Activated CD4-positive, alpha-beta memory T cell treated with anti-CD3 and anti-CD28 coated beads for 36 hours (primary cell): ENCODE measurements at places on chromosomes 16 and 17. TPM values are rescaled to one million over a fixed set of nuclear protein-coding genes. Genes with fewer than 3 reads are reported as not detected.
A peak's percentile ranks its signal among the peaks of the same experiment; 100 is the strongest.

Gene ZPBP2
- total RNA-seq = 1.0 TPM

Gene KRT25
- total RNA-seq = not detected

Gene METRNL
- total RNA-seq = 62.8 TPM

Gene BTBD17
- total RNA-seq = not detected

Gene ABCC12
- not detected for total RNA-seq

Gene ABI3
- 19.7 TPM for total RNA-seq

Gene COL1A1
- total RNA-seq = 3.7 TPM

Gene SLX1A
- total RNA-seq = 99.9 TPM

GRCh38 chr17:70168977-70169708 lies at the start of gene KCNJ2:
Gene KCNJ2, plus strand, starts transcription at chr17:70169532. Its CDS starts 5,508 bp downstream, at chr17:70175040.
- H3K27ac ChIP-seq = no peak within 1 kb of the TSS
- DNase-seq = peak; percentile 68
- peaks cover 20% of the 10 kb centered on the region for H3K4me1 ChIP-seq
- H3K36me3 ChIP-seq = no peaks in the 10 kb centered on the region

- no peak for DNase-seq
- peaks cover 4% of the 10 kb centered on the region for H3K36me3 ChIP-seq
- no peak overlapping the region for H3K27ac ChIP-seq
- no peak overlapping the region for H3K4me3 ChIP-seq
- peaks cover 75% of the 10 kb centered on the region for H3K4me1 ChIP-seq
Measured at GRCh38 chr17:27570578-27570914, 60.4 kb upstream of the LGALS9 start.

DNA sequence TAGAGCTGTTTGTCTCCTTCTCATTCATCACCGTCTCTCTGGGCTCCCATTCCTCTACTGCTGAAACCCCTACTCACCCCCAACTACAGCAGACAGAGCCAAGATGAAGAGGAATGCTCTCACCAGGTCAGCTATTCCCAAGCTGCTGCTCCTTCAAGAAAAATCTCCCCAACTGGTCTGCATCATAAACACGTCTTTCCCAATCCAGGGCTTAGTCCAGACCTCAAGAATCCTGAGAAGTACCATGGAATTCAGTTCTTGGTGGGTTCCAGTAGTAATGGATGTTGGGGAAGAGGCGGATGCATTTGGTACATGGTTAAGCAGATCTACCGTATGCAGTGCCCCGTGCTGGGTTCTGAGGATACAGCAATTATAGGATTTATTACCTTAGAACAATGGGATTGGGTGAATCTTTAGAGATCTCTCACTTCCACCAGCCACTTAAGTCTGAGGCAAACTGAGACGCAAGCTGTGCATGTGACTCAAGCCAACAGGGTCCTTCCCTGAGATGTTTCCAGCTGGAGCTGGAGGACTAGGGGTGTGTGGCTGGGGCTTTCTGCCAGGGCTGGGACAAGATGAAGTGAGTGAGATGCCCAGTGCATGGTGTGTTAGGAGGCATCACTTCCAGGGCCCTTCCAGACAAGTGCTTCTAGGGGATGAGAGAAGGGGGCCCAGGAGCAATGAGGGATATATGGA lies 232.7 kb upstream of the CDH5 start:
- H3K27ac ChIP-seq = no peak overlapping the region
- H3K36me3 ChIP-seq = no peaks in the 10 kb centered on the region
- peaks cover 12% of the 10 kb centered on the region for H3K27me3 ChIP-seq
- no peak for DNase-seq
- no peaks in the 10 kb centered on the region for H3K4me1 ChIP-seq

- H3K4me3 ChIP-seq = no peak overlapping the region
- H3K27me3 ChIP-seq = no peaks in the 10 kb centered on the region
- H3K27ac ChIP-seq = no peak overlapping the region
- H3K36me3 ChIP-seq = peaks cover 5% of the 10 kb centered on the region
Measured at GRCh38 chr17:2996810-2997670, 66.4 kb downstream of the OR1D5 start.

DNA sequence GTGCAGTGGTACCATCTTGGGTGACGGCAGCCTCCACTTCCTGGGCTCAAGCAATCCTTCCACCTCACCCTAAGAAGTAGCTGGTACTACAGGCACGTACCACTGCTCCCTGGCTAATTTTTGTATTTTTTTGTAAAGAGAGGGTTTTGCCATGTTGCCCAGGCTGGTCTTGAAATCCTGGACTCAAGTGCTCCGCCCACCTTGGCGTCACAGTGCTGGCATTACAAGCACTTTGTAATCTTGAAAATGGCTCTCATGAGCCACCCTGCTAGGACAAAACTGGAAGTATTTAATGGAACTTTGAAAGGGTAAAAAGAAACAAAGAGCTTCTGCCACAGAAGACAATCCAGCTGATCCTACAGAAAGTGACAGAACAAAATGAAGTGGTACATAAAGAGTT lies 9.2 kb downstream of the SUMO2 start:
- H3K27me3 ChIP-seq = no peaks in the 10 kb centered on the region
- H3K36me3 ChIP-seq = peaks cover 25% of the 10 kb centered on the region
- peaks cover 15% of the 10 kb centered on the region for H3K4me1 ChIP-seq
- H3K27ac ChIP-seq = peak overlapping the region; percentile 39

DNA sequence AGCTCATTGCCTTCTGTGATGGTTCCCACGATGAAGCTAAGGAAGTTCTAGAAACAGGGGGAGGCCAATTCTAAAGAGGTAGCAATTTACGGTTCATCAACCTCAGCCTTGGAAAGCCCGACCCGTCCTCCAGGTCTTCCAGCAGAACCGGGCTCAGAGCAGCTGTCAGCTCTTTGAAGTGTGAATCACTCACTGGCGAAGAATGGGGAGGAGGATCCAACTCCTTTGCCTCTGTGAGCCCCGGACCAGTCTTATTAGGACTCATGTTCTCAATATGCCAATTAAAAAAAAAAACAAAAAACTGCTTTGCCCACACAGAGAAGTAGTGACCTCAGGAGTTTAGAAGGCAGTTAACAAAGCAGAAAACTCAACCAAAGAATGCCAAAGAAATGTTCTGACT lies 31.4 kb downstream of the STX8 start:
- no peak overlapping the region for H3K4me3 ChIP-seq
- H3K27me3 ChIP-seq = no peaks in the 10 kb centered on the region
- no peak overlapping the region for H3K27ac ChIP-seq

DNA sequence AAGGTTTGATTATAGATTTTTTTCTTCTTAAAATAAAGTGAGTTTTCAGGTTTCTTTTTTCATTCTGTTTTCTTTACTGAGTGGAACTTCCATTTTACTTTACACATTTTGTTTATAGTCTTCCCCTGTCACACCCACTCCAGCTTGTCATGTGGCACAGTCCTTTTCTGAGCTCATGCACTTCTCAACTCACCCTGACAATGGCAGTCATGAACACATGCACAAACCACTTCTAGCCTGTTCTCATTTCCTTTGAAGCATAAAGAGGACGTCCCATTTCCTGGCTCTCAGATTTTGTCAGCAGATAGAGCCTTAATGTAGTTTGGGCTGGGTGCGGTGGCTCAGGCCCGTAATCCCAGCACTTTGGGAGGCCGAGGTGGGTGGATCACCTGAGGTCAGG lies 168.0 kb downstream of the AHSP start:
- H3K4me1 ChIP-seq = peaks cover 6% of the 10 kb centered on the region
- no peaks in the 10 kb centered on the region for H3K27me3 ChIP-seq
- no peaks in the 10 kb centered on the region for H3K36me3 ChIP-seq
- DNase-seq = peak; percentile 65

- no peak for DNase-seq
- H3K4me3 ChIP-seq = no peak overlapping the region
- H3K4me1 ChIP-seq = no peaks in the 10 kb centered on the region
- H3K27me3 ChIP-seq = peaks cover 14% of the 10 kb centered on the region
- no peaks in the 10 kb centered on the region for H3K36me3 ChIP-seq
- H3K27ac ChIP-seq = no peak overlapping the region
Measured at GRCh38 chr16:51129105-51129504, 22.0 kb downstream of the SALL1 start.

- H3K4me1 ChIP-seq = peaks cover 14% of the 10 kb centered on the region
- H3K27me3 ChIP-seq = no peaks in the 10 kb centered on the region
Measured at GRCh38 chr17:63946440-63947363, 14.6 kb upstream of the CD79B start.

DNA sequence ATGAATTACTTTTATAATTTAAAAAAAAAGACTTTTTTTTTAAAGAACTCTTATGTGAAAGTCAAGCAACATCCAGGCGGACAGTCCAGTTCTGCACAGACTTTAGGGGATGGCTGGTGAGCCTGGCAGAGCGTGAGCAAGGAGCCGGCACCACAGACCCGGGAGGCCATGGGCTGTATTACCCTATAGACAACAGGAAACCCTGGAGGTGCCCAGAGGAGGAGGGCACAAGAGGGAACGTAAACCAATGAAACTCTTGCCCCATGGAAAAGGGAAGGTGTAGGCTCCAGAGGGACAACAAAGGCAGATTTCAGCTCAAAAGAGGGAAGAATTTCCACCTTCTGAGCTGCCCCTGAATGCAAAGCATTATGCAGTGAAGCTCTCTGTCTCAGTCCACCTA lies 25.5 kb upstream of the RPH3AL start:
- H3K27me3 ChIP-seq = peaks cover 2% of the 10 kb centered on the region
- H3K27ac ChIP-seq = no peak overlapping the region
- no peak overlapping the region for H3K4me3 ChIP-seq
- DNase-seq = no peak
- peaks cover 3% of the 10 kb centered on the region for H3K4me1 ChIP-seq

- H3K4me3 ChIP-seq = no peak overlapping the region
- no peaks in the 10 kb centered on the region for H3K4me1 ChIP-seq
- no peak for DNase-seq
- H3K27ac ChIP-seq = no peak overlapping the region
Measured at GRCh38 chr16:60582528-60582927, 1453.7 kb downstream of the CDH8 start.

- H3K36me3 ChIP-seq = peaks cover 66% of the 10 kb centered on the region
- H3K4me1 ChIP-seq = peaks cover 36% of the 10 kb centered on the region
- DNase-seq = peak; percentile 23
- H3K27me3 ChIP-seq = no peaks in the 10 kb centered on the region
Measured at GRCh38 chr17:78812855-78813254, 27.8 kb downstream of the USP36 start.

DNA sequence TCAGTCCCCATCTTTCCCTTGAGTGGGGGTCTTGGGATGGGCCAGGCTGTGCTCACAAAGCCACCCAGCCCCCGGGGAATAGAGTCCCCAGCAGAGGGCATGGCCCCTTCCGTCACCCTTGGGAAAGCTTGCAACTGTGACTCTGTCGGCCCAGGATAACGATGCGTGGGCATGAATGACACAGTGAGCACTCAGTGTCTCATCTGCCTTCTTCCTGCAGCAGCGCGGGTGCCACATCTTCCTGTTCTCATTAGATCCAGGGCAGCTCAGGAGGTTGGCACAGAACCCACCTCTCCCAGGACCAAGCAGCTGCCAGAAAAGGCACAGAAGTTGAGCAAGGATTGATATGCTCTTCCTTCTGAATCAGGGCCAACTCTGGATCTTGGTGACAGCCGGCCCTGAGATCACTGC lies 84.7 kb downstream of the MRC2 start:
- no peaks in the 10 kb centered on the region for H3K4me1 ChIP-seq
- no peak overlapping the region for H3K4me3 ChIP-seq
- peaks cover 6% of the 10 kb centered on the region for H3K27me3 ChIP-seq
- no peak for DNase-seq
- H3K27ac ChIP-seq = no peak overlapping the region

GRCh38 chr16:85349365-85350145 lies 237.3 kb upstream of the CIBAR2 start:
- no peak for DNase-seq
- no peak overlapping the region for H3K27ac ChIP-seq
- H3K36me3 ChIP-seq = no peaks in the 10 kb centered on the region
- no peaks in the 10 kb centered on the region for H3K4me1 ChIP-seq
- no peak overlapping the region for H3K4me3 ChIP-seq
- H3K27me3 ChIP-seq = no peaks in the 10 kb centered on the region

DNA sequence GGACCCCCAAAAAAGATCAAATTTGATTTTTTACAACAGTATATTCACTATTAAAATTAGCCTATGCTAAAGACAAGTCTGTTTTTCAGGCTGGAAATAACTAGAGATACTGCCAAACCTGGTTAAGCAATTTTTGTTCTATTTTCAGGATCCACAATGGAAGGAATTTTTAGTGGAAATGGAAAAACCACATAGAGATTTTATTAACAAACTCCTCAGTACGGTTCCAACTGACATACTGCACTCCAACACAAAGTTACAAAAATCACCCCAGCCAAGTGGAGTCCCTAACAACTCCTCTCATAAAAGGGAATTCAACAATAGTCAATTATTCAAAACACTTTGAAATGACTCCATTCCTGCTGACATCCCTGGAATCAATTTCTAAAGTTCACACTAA lies 101.6 kb upstream of the TOB1 start:
- peaks cover 11% of the 10 kb centered on the region for H3K36me3 ChIP-seq

DNA sequence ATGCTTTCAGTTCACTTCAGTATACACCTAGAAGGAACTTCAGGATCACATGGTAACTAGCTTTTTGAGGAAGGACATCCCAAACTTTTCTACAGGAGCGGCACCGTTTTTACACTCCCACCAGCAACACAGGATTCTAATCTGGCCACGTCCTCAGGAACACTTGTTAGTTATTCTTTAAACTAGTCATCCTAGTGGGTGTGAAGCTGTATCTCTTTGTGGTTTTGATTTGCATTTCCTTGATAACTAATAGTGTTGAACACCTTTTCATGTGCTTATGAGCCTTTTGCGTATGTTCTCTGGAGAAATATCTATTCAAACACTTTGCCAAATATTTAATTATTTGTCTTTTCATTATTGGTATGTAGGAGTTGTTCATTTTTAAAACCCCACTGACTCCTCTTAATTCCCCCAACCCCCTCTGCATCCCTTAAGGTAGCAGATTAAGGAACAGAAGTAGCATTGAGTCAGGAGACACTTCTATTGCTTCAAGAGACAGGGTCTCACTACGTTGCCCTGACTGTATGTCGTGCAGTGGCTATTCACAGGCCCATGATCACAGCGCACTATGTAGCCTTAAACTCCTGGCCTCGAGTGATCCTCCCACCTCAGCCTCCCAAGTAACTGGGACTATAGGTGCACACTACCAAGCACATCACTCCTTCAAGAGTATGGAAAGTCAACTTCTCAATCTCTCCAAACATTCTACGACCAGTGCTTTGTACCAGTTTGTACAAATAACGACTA lies 25.4 kb downstream of the YWHAE start:
- H3K27ac ChIP-seq = peak overlapping the region; percentile 72
- H3K27me3 ChIP-seq = no peaks in the 10 kb centered on the region
- H3K4me3 ChIP-seq = peak overlapping the region; percentile 23
- H3K4me1 ChIP-seq = peaks cover 80% of the 10 kb centered on the region
- peaks cover 12% of the 10 kb centered on the region for H3K36me3 ChIP-seq

- H3K4me3 ChIP-seq = no peak overlapping the region
- no peaks in the 10 kb centered on the region for H3K36me3 ChIP-seq
- H3K27me3 ChIP-seq = no peaks in the 10 kb centered on the region
- no peak for DNase-seq
- no peak overlapping the region for H3K27ac ChIP-seq
Measured at GRCh38 chr17:40382251-40382650, 17.7 kb upstream of the GJD3 start.

- H3K36me3 ChIP-seq = peaks cover 9% of the 10 kb centered on the region
- no peak for DNase-seq
- H3K4me1 ChIP-seq = peaks cover 31% of the 10 kb centered on the region
- no peaks in the 10 kb centered on the region for H3K27me3 ChIP-seq
- no peak overlapping the region for H3K4me3 ChIP-seq
- no peak overlapping the region for H3K27ac ChIP-seq
Measured at GRCh38 chr17:45042346-45043120, 8.9 kb downstream of the DCAKD start.

GRCh38 chr16:27330542-27330941 lies 16.8 kb downstream of the IL4R start:
- H3K27me3 ChIP-seq = no peaks in the 10 kb centered on the region
- peaks cover 70% of the 10 kb centered on the region for H3K36me3 ChIP-seq
- no peak for DNase-seq
- peaks cover 75% of the 10 kb centered on the region for H3K4me1 ChIP-seq
- no peak overlapping the region for H3K4me3 ChIP-seq
- peak overlapping the region; percentile 33 for H3K27ac ChIP-seq
